Spinal cord (tissue), 10 donors: ENCODE measurements at places on chromosomes 13 and 19.
A peak's percentile ranks its signal among the peaks of the same experiment; 100 is the strongest.

- no peak for DNase-seq
These were observed 337 bp upstream of the FXYD7 start for GRCh38 chr19:35142606-35143230.

DNA sequence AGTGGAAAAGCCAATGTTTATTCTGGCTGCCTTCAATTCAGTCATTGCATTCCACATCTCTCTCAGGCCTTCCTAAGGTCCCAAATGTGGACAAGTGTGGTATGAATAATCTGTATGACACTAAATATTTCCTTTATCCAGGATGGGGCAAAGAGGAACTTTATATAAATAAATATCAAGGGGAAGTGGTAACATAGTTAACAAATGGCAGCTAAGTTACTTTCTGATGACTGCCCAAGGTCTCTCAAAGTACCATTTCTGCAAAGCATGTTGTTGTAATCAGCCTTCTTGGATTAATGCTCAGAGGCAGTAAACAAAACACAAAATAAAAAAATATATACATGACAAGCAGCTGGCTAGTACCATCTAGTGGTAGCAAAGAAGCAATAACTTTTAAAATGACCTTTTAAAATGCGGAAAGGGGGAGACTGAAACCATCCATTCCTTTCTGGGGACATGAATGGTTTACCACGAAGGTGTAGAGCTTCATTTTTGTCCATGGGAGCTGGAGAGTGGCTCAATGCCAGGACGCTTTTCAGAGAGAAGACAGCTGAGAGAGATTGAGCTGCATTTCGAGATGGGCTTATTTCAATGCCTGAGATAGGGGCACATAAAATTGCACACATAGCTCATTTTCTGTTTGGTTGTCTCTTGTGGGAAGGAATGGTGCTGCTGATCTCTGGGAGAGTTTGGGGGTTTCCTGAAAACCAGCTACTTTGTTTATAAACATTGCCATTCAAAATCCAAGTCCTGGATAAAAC lies 259.2 kb downstream of the RFC3 start:
- DNase-seq: peak; percentile 48

- DNase-seq: no peak
These were observed 488 bp upstream of the EEF2 start for GRCh38 chr19:3985643-3986259.

GRCh38 chr13:51412431-51412830 lies 40.4 kb downstream of the INTS6 start:
- DNase-seq: no peak

- no peak for DNase-seq
These were observed 28.6 kb upstream of the EID2 start for GRCh38 chr19:39568604-39569003.
